ENCODE measurements at places on chromosomes 3 and 15. TPM values are rescaled to one million over a fixed set of nuclear protein-coding genes. Genes with fewer than 3 reads are reported as not detected.
A peak's percentile ranks its signal among the peaks of the same experiment; 100 is the strongest.

DNA sequence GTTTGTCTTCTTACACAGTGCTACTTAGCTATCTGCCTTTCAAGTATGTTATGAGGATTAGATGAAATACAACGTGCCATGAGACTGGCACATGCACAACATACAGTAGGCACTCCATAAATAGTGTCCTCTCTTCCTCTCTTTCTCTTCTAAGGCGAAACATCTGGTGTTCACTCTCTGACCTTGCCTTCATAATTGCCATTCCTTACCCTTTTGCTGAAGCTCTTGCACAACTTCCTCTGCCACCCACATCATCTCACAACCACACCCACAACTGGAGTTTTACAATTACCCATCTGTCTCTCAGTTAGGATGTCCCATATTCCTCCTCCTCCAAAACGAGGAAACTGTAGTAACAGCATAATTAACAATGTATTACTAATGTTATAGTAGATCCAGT is 26.4 kb upstream of the ACP3 start:
- H3K4me3 ChIP-seq: no peak overlapping the region
- no peaks in the 10 kb centered on the region for H3K27me3 ChIP-seq
- no peak overlapping the region for H3K27ac ChIP-seq

GRCh38 chr3:187972454-187972853 is 181.5 kb upstream of the LPP start:
- H3K4me3 ChIP-seq: no peak overlapping the region
- DNase-seq: no peak
- peaks cover 3% of the 10 kb centered on the region for H3K4me1 ChIP-seq
- no peaks in the 10 kb centered on the region for H3K27me3 ChIP-seq

The KNG1 gene
- total RNA-seq: not detected

DNA sequence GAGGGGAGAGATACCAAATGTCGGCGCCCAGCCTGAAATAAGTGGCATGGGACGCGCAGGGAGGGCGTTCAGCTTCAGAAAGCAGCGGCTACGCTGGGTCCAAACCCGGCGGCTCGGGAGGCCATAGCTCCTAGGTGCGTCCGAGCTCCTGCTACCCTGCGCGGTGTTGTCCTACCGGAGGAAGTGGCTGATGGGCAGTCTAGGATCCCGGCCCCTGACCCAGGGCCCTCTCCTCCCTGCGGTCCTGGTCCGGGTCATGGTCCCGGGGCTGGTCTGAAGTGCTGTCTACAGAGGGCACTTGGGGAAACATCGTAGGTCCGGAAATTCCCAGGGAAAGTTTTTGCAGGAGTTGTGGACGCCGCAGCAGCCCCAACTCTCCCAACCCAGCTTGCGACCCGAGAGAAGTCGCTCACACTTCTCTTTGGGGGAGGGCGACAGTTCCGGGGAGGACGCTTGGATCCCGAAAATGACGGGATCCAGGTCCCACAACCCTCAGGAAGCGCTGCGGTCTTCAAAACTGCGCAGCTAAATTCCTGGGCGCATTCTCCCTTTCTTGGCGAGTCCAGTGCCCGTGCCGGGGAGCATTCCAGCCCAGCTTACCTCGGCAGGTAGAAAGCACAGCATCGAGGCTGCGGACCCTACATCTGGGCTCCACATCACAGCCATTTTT is 9.1 kb upstream of the FOXB1 start:
- H3K4me1 ChIP-seq: peaks cover 14% of the 10 kb centered on the region
- H3K27me3 ChIP-seq: peaks cover 69% of the 10 kb centered on the region
- H3K4me3 ChIP-seq: no peak overlapping the region

DNA sequence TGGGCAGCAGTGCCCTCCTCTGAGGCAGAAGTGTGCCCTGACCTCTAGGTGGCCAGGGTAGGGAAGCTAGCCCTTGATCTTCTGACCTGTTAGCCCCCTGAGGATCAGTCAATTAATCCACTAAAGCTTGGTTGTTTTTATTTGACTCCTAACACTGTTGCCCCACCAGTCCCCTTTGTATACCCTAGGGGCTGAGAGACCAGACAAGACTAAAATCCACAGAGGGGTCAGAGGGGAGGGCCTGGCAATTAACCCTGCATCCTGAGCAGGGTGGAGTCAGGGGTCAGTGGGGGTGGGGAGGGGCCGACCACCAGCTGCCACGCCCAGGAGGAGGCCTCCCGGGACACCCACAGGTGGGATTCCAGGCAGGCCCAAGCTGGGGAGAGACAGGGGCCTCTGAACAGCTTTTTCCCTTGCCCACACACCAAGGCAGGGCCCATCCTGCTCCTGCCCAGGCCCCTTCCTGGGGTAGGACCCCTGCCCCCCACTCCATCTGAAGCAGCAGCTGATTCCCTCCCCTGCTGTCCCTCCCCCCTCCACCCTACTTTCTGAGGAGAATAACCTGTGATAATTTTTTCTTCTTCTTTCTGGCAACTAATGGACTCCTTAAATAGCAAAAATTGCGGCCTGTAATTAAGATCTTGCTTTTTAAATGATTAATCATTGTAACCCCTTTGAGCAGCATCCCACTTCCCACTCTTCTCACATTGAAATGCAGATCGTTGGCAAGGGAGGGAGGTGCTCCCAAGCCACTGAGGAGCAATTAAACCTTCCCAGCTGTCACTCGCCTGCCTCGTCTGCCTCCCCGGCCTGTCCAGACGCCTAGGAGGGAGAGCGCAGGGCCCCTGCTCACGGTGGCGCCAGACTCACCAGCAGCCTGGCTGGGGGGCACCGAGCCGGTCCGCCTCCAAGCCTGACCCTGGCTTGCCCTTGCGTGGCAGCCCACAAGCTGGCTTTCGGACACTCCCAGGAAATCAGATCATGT is 51.9 kb downstream of the RHCG start:
- DNase-seq: no peak
- H3K4me3 ChIP-seq: no peak overlapping the region
- no peaks in the 10 kb centered on the region for H3K36me3 ChIP-seq
- H3K27ac ChIP-seq: no peak overlapping the region
- no peaks in the 10 kb centered on the region for H3K4me1 ChIP-seq

DNA sequence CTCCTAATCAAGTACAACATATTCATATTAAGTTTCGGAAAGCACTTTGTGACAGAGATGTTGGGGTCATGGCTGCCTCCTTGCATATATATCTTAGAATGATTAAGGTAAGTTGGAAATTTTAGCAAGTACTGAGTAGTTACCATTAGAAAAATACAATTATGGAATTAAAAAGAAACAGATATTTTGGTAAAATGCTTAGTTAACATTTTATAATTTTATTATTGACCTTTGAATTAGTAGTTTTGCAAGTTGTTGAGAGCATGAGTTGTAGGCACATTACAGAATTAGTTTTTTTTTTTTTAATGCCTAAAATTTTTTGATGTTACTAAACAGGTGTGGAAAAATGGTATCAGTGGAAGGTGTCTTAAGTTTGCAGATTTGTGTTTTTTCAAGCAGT is 20.6 kb downstream of the AP4E1 start:
- no peaks in the 10 kb centered on the region for H3K4me1 ChIP-seq
- H3K27me3 ChIP-seq: no peaks in the 10 kb centered on the region
- no peak for DNase-seq
- H3K36me3 ChIP-seq: peaks cover 85% of the 10 kb centered on the region
- no peak overlapping the region for H3K4me3 ChIP-seq
- no peak overlapping the region for H3K27ac ChIP-seq

DNA sequence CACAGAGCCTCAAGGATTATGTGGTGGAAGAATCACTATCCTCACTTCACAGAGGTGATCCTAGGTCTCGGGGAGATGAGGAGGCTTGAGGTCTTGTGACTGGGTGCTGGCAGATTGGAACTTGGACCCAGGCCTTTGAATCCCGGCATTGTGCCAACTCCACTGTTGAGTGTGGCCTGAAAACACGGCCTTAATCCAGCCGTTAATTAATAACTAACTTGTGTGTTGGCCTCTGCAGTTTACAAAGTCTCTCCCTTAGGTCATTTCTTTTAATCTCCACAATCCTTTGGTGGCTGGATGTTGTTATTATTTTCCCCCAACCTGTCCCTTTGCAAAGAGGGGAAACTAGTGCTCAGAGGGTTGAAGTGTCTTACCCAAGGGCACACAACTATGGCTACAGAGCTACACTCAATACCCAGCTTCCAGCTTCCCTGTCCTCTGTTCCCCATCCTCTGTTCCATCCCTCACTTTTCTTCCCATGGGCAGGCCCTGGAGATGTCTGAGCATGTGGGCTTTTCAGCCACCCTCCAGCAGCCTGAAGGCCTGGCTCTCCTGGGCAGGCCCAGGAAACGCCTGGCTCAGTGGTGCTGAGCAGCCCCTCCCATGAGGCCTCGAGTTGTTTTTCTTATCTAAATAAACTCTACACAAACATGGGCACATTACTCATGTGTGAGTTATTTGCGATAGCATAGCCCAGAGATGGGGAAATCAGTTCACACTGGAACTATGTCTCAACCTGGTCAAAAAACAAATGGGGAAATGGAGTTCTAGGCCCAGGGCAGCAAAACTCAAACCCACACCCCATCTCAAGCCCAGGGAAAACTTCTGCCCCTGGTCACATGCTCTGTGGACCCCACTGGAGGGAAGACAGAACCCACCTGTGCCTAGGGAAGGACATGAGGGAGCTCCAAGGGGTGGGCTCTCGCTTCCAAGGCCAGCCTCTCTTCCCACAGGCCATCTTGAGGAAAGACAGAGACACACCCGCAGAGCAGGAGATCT is 16.8 kb upstream of the SMAD3 start:
- peak overlapping the region; percentile 58 for H3K27ac ChIP-seq
- no peak overlapping the region for H3K4me3 ChIP-seq
- no peaks in the 10 kb centered on the region for H3K27me3 ChIP-seq
- no peaks in the 10 kb centered on the region for H3K36me3 ChIP-seq

The IVD gene
- total RNA-seq: 38.8 TPM

The ERICH6 gene
- total RNA-seq: not detected

GRCh38 chr3:187747506-187747905 is 2.2 kb upstream of the BCL6 start:
- H3K36me3 ChIP-seq: no peaks in the 10 kb centered on the region
- H3K27ac ChIP-seq: peak overlapping the region; percentile 97
- no peak for DNase-seq
- no peak overlapping the region for H3K4me3 ChIP-seq
- H3K4me1 ChIP-seq: peaks cover 48% of the 10 kb centered on the region
- no peaks in the 10 kb centered on the region for H3K27me3 ChIP-seq

- DNase-seq: no peak
- H3K36me3 ChIP-seq: peaks cover 7% of the 10 kb centered on the region
- no peaks in the 10 kb centered on the region for H3K27me3 ChIP-seq
- H3K27ac ChIP-seq: no peak overlapping the region
- peaks cover 19% of the 10 kb centered on the region for H3K4me1 ChIP-seq
- no peak overlapping the region for H3K4me3 ChIP-seq
Measured at GRCh38 chr3:49511639-49512038, 41.6 kb downstream of the DAG1 start.

DNA sequence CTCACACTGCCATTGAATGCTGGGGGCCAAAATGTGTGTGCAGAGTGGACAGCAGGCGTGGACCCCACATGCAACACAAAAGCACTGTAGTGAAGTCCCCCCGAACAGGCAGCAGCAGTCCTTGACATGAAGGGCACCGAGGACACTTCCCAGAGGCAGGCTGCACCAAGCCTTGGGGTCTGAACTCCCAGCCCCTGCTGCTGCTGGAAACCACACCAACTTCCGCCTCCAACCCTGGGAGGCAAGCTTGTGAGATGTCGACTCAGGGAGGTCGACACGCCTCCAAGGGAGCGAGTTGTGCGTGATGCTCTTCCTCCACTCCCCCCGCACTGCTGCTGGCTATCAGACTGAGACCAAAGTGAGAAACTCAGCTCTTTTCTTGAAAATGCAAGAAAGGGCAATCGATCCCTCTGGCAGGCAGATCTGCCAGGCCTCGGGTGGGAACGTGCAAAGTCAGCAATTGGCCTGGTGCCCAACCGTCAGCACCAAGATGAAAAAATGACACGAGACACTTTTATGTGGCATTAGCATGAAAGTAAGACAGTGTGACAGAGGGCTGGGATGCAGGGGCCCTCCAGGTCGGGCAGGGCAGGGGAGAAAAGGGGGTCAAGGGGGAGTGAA is 43.6 kb downstream of the WHAMM start:
- H3K4me3 ChIP-seq: no peak overlapping the region
- H3K27me3 ChIP-seq: no peaks in the 10 kb centered on the region
- DNase-seq: no peak
- H3K36me3 ChIP-seq: peaks cover 4% of the 10 kb centered on the region
- H3K4me1 ChIP-seq: peaks cover 12% of the 10 kb centered on the region

GRCh38 chr15:48674876-48675275 is 29.4 kb upstream of the FBN1 start:
- no peak for DNase-seq
- no peak overlapping the region for H3K4me3 ChIP-seq
- no peak overlapping the region for H3K27ac ChIP-seq

The ARRDC4 gene
- total RNA-seq: 135 TPM

- H3K27ac ChIP-seq: no peak overlapping the region
- H3K4me3 ChIP-seq: no peak overlapping the region
- no peaks in the 10 kb centered on the region for H3K4me1 ChIP-seq
- no peaks in the 10 kb centered on the region for H3K27me3 ChIP-seq
Measured at GRCh38 chr15:55108448-55108847, 88.3 kb downstream of the RSL24D1 start.

The POC1A gene
- 2.1 TPM for total RNA-seq

The ATP13A4 gene
- total RNA-seq: under 0.01 TPM

GRCh38 chr15:98555173-98555515 is 93.2 kb upstream of the IGF1R start:
- no peaks in the 10 kb centered on the region for H3K36me3 ChIP-seq
- H3K4me3 ChIP-seq: no peak overlapping the region
- H3K27ac ChIP-seq: no peak overlapping the region
- H3K4me1 ChIP-seq: no peaks in the 10 kb centered on the region
- no peaks in the 10 kb centered on the region for H3K27me3 ChIP-seq

DNA sequence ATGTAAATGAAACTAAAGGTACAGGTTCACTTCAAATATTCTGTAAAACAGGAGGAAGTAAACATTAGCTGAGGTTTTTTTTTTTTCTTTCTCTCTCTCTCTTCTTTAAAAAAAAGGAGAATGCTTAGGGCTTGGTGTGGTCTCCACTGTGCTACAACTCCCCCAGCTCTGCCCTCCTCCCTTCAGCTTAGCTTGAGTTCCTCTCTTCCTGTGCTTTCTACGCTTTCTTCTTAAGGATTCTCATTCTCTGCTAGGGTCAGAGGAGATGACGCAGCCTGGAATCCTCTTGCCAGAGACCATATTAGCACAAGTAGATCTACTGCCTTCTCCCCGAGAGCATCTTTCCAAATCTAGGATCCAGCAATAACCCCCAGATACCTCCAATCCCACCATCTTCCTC is 69.1 kb upstream of the SNRK start:
- no peaks in the 10 kb centered on the region for H3K36me3 ChIP-seq
- no peaks in the 10 kb centered on the region for H3K27me3 ChIP-seq
- no peak for DNase-seq
- H3K27ac ChIP-seq: no peak overlapping the region

Measured in esophagus muscularis mucosa (tissue), 4 donors.